Spleen (tissue), 13 donors: ENCODE measurements at places on chromosomes 16 and 17. TPM values are rescaled to one million over a fixed set of nuclear protein-coding genes. Genes with fewer than 3 reads are reported as not detected.
A peak's percentile ranks its signal among the peaks of the same experiment; 100 is the strongest.

GRCh38 chr17:7590743-7591142, 849 bp upstream of the SOX15 start:
- DNase-seq, result no peak
- no peak overlapping the region for H3K27ac ChIP-seq
- H3K4me1 ChIP-seq, result peaks cover 7% of the 10 kb centered on the region
- H3K36me3 ChIP-seq, result peaks cover 58% of the 10 kb centered on the region

GRCh38 chr17:28811651-28812090, 30.9 kb downstream of the FAM222B start:
- peak overlapping the region; percentile 86 for H3K27ac ChIP-seq
- DNase-seq, result no peak
- H3K36me3 ChIP-seq, result no peaks in the 10 kb centered on the region
- H3K4me1 ChIP-seq, result peaks cover 30% of the 10 kb centered on the region

- H3K27ac ChIP-seq, result no peak overlapping the region
- H3K27me3 ChIP-seq, result no peaks in the 10 kb centered on the region
- H3K4me1 ChIP-seq, result no peaks in the 10 kb centered on the region
- no peak for DNase-seq
- H3K4me3 ChIP-seq, result no peak overlapping the region
- peaks cover 99% of the 10 kb centered on the region for H3K36me3 ChIP-seq
These were observed 23.5 kb downstream of the NFE2L1 start for GRCh38 chr17:48071654-48072053.

DNA sequence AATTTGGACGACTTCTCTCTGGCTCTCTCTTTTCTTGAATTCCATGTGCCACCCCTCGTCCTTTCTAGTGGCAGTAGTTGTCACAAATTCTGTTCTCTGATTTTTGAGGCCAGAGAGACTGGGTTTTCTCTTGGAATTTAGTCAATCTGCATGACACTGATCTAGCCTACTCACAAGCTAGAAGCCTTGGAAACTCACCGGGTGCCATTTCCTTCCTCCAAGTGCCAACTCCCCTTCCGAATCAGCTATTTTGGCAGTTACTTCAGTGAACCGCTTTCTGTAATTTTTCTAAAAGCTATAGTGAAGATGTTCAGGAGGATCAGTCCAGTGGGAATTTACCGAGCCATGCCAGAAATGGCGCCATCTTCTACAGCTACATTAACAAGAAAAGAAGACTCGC, 228.9 kb downstream of the PMP22 start:
- peak overlapping the region; percentile 72 for H3K27ac ChIP-seq
- H3K4me3 ChIP-seq, result no peak overlapping the region

GRCh38 chr17:73354423-73355284, 42.9 kb upstream of the CDC42EP4 start:
- no peaks in the 10 kb centered on the region for H3K4me1 ChIP-seq
- H3K27ac ChIP-seq, result no peak overlapping the region
- DNase-seq, result no peak
- H3K4me3 ChIP-seq, result no peak overlapping the region
- H3K27me3 ChIP-seq, result no peaks in the 10 kb centered on the region
- no peaks in the 10 kb centered on the region for H3K36me3 ChIP-seq

GRCh38 chr16:61277849-61278248, 758.4 kb downstream of the CDH8 start:
- H3K4me3 ChIP-seq, result no peak overlapping the region
- no peaks in the 10 kb centered on the region for H3K36me3 ChIP-seq
- DNase-seq, result no peak
- no peaks in the 10 kb centered on the region for H3K4me1 ChIP-seq

- peak; percentile 68 for DNase-seq
- H3K36me3 ChIP-seq, result no peaks in the 10 kb centered on the region
- no peaks in the 10 kb centered on the region for H3K27me3 ChIP-seq
These were observed 16.5 kb upstream of the ADGRG3 start for GRCh38 chr16:57651344-57652333.

GRCh38 chr17:16944334-16945135, 27.4 kb downstream of the TNFRSF13B start:
- H3K36me3 ChIP-seq, result peaks cover 25% of the 10 kb centered on the region
- peaks cover 11% of the 10 kb centered on the region for H3K4me1 ChIP-seq
- DNase-seq, result peak; percentile 44
- no peak overlapping the region for H3K4me3 ChIP-seq
- H3K27ac ChIP-seq, result no peak overlapping the region

- no peaks in the 10 kb centered on the region for H3K36me3 ChIP-seq
- H3K4me1 ChIP-seq, result peaks cover 13% of the 10 kb centered on the region
- DNase-seq, result peak; percentile 72
- H3K27me3 ChIP-seq, result peaks cover 34% of the 10 kb centered on the region
- no peak overlapping the region for H3K27ac ChIP-seq
These were observed 852 bp downstream of the MARVELD3 start for GRCh38 chr16:71626858-71627213.

DNA sequence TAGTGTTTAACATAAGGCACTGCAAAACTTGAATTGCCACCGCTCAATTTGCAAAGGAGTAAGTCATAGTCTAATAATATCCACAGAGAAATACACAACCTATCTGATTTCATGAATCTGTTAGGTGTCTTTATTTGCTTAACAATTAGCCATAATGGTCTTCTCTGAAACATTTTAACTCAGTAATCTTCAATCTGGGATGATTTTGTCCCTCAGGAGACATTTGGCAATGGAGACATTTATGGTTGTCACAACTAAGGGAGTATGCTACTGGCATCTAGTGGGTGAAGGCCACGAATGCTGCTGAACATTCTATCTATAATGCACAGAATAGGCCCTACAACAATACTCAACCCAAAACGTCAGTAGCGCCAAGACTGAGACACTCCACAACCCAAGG, 4.3 kb downstream of the UBE2G1 start:
- H3K36me3 ChIP-seq, result peaks cover 20% of the 10 kb centered on the region
- no peak overlapping the region for H3K27ac ChIP-seq
- peaks cover 12% of the 10 kb centered on the region for H3K4me1 ChIP-seq
- no peak for DNase-seq

- no peak for DNase-seq
- no peaks in the 10 kb centered on the region for H3K36me3 ChIP-seq
- H3K27me3 ChIP-seq, result no peaks in the 10 kb centered on the region
- H3K27ac ChIP-seq, result no peak overlapping the region
- H3K4me1 ChIP-seq, result no peaks in the 10 kb centered on the region
These were observed 53.5 kb downstream of the STX8 start for GRCh38 chr17:9522074-9522473.

- H3K27ac ChIP-seq, result no peak overlapping the region
- H3K36me3 ChIP-seq, result no peaks in the 10 kb centered on the region
- H3K4me3 ChIP-seq, result no peak overlapping the region
- DNase-seq, result peak; percentile 90
These were observed 18.6 kb downstream of the C1QTNF1 start for GRCh38 chr17:79042421-79043190.

DNA sequence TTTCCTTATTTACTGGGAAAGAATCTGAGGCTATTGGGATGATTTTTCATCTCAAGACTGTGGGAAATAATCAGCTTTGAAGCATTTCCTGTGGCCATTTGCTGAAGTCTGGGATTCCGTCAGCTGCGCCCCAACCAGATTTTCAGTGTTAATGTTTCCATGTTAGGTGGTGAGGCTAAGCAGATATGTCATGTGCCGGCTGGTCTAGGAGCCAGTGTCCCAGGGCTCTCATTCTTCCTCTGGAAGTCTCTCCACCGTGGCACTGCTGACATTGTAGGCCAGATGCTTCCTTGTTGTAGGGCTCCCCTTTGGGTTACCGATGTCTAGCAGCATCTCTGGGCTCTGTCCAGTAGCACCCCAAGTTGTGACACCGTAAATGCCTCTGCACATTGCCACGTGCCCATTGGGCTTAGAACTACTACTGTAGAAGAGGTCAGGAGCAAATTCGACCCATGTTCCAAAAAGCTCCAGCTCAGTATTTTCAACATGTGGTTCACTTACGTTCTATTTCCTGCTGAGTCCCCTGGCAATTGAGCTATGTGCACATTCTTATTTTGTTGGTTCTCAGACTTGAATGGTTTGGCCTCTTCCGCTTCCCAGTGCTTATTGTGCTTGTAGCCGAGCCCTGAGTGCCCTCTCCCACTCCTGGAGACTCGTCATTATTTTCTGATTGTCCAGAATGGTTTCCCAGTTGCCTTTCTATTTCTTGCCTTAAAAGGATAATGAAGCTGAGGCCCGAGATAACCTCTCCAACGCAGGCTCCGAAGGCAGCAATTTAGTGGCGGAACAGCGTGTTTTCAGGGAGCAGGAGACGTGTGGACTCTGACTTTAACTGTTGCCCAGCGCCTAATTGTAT, 82.2 kb downstream of the SPECC1 start:
- no peak for DNase-seq
- H3K4me1 ChIP-seq, result peaks cover 8% of the 10 kb centered on the region
- no peaks in the 10 kb centered on the region for H3K27me3 ChIP-seq
- no peaks in the 10 kb centered on the region for H3K36me3 ChIP-seq
- H3K27ac ChIP-seq, result no peak overlapping the region
- no peak overlapping the region for H3K4me3 ChIP-seq

GRCh38 chr16:81478876-81479511, 34.4 kb downstream of the CMIP start:
- H3K36me3 ChIP-seq, result no peaks in the 10 kb centered on the region
- peak; percentile 91 for DNase-seq
- H3K4me1 ChIP-seq, result peaks cover 100% of the 10 kb centered on the region

DNA sequence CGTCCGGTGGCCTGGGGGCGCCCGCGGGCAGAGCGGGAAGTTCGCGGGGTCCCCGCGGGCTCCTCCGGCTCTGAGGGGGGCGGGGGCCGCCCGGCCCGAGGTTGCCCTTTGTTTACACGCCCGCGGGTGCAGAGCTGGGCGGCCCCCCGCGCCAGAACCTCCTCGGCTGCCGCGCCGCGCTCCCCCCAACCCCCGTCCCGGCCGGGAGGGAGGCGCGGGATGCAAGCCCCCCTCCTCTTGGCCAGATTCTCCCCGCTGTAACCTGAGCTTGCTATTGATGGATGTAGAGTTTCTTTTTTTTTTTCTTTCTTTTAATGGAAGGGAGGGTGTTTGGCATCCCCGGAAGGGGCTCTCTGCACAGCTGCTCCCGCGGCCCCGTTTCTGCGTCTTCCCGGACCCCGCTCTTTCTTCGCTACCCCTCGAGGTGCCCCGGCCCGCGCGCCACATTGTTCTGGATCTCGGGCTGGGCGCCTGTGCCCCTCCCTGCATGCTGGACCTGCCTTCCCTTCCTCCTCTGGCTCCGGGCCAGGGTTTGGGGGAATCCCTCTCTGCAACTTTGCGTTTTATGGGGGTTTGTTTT, 646 bp downstream of the CBX2 start:
- no peaks in the 10 kb centered on the region for H3K36me3 ChIP-seq
- H3K27ac ChIP-seq, result no peak overlapping the region
- peaks cover 89% of the 10 kb centered on the region for H3K27me3 ChIP-seq
- H3K4me1 ChIP-seq, result peaks cover 12% of the 10 kb centered on the region
- H3K4me3 ChIP-seq, result peak overlapping the region; percentile 55

DNA sequence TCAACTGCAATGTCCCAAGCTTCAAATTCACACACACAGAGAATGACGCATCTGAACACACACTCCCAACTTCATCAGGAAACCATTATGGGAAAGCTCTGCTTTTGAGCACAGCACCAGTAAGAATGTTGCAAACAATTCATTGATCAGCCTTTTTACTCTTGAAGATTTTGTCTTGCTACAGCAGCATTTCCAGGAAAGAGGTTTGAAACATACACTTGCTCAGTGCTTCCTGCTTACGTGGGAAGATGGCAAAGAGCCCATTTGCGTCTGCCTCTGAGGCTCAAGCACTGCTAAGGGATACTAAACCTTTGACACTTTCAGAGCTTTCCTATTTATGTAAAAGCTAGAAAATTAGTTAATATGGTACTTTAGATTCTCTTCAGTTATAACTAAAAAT, 77.2 kb upstream of the MON1B start:
- H3K4me3 ChIP-seq, result no peak overlapping the region
- no peaks in the 10 kb centered on the region for H3K4me1 ChIP-seq
- H3K36me3 ChIP-seq, result no peaks in the 10 kb centered on the region

KCNG4 gene
- total RNA-seq, result not detected

TPSG1 gene
- not detected for total RNA-seq

STX1B gene
- total RNA-seq, result 0.88 TPM

SRCIN1 gene
- 0.32 TPM for total RNA-seq

BCO1 gene
- not detected for total RNA-seq

CAVIN1 gene
- total RNA-seq, result 129 TPM

IRX6 gene
- 0.30 TPM for total RNA-seq
